ENCODE measurements at places on chromosomes 6 and 20.

- no peak for DNase-seq
These were observed 43.9 kb upstream of the FABP7 start for GRCh38 chr6:122735582-122735981.

DNA sequence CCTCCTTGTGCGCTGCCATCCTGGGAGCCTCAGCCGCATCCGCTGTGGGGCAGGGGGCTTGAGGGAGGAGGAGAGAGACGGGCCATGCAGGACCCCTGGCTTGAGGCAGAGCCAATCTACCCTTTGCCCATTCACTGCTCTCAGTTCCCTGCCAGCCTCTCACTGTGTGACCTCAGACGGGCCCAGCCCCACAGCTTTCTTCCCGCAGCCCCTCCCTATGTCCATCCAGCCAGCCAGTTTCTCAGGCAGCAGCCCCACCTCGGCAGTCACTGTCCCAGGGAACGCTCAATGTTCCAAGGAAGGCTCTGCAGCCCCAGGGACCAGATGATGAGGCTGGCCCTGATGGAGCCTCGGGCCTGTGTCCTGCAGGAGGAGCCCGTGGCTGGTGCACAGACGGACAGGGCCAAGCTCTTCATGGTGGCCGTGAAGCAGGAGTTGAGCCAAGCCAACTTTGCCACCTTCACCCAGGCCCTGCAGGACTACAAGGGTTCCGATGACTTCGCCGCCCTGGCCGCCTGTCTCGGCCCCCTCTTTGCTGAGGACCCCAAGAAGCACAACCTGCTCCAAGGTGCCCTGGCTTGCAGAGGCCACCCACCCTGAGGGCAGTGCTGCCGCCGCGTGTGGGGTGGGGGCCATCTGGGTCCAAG lies 3.9 kb upstream of the TNFRSF6B start:
- no peak for DNase-seq

- DNase-seq: no peak
These were observed 104.6 kb upstream of the TNFAIP3 start for GRCh38 chr6:137762168-137763090.

DNA sequence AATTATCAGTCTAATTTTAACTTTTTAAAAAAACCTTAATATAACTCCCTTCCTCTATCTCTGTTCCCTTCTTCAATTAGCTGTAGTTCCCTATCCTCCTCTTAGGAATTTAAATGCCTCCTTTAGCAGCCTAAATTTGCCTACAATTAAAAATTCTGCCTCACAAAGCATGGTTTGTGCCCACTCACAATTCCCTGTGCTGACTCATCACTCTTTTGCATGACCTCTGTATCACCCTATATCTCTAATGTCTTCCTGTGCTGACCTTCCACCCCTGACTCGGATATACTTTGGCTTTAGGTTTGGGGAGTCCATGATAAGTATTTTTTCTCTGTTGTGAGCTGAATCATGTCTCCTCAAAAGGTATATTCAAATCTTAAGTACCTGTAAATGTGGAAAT lies 253.6 kb downstream of the RNF144B start:
- DNase-seq: no peak

DNA sequence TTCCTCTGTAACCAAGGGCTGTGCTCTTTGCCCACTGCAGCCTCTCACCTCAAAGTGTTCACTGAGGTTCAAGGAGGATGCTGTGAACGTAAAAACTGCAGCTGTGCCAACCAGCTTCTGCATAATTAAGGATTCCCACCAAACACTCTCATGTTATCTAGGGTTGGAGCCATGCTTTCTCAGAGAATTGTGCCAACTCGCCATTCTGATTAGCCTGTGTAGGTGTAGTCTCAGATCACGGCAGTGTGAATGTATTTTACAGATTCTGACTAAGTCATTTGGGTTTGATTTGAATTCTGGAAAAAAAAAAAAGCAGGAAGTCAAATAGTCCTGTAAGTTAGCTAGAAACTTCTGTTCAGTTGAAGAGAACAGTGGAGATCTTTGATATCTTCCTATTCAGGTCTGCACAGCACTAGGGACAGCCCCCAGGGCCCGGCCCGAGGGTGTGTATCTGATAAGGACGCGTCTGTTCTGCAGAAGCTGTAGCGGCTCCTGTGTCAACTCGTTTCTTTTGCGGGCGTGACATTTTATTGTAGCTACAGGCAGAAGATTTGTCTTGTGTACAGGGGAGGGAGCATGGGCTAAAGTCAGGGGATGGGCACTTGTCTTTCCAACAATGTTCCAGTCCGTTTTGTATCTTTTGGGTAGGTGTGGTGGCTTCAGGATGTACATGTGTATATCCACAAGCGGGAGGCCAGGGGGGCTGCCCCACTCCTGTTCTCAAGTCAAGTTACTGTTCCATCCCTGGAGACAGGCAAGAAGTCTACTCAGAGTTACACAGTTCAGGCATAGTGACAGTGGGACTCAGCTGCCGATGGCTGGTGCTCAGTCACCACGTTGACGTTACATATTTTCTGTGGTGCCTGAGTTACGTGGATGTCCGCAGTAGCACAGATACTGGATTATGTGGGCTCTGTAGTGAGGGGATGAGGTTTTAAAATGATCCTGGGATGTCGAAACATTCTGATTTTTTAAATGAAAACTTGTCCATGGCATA lies 12.4 kb downstream of the IRF4 start:
- no peak for DNase-seq

- no peak for DNase-seq
These were observed 42.0 kb upstream of the TMEM244 start for GRCh38 chr6:129903082-129903481.
